ENCODE measurements at places on chromosomes 7 and 10.
A peak's percentile ranks its signal among the peaks of the same experiment; 100 is the strongest.

DNA sequence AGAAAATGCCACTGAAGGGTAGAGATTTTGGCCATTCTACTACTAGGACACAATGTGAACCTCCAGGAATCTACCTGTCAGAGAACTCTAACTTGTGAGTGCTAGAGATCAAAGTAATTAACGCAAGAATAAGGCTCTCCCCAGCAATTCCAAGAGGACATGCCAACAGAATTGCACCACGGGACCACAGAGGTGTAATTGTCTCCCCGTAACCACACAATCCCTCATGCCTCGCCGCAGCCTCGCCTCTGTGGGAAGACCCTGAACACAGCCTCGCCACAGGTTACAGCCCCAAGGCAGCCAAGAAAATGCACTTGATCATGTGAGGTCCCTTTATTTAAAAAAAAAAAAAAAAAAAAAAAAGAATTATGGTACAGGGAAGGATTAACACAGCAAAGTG lies 29.5 kb downstream of the CDCA7L start:
- DNase-seq: no peak

DNA sequence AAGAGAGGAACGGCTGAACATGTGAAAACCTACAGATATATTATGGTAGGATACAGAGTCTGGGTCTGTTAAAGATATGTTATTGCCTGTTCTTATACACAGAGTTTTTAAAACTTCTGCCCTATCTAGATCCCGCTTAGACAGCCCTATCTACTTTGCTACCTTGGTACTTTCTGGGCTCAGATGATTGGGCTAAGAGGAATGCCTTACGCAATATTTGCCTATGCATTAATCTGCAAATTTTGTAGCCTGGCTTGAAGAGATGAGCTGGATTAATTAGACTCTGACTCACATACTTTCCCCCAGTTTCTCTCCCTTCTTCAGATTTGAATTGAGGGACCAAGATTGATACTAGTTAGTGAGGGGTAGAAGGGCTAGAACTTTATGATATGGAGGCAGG lies 33.6 kb upstream of the A1CF start:
- DNase-seq: no peak

DNA sequence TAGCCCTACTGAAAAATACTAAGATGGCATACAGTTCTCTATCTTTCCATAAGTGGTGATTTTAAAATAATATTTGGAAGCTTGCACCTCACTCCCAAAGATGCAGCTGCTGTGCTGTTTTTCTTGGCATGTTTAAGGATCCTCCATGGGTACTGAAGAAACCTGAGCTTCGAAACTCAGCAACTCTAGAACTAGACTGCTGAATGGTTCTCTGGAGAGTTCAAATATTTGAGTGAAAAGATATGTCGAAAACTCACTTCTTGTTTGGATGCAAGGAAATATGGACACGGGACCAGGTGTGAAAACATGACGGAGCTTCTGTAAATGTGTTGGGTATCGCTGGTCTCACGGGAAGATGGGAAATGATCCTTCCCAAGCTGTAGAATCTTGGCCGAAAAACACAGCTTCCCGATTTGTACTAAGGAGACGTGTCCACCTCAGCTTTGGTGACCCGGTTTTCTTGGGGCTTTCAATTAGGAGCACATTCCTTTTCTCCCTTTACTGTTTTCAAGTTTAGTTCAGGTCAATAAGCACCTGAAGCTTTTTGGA lies 543.8 kb upstream of the NRP1 start:
- DNase-seq: no peak

GRCh38 chr10:79434223-79434687 lies 11.2 kb downstream of the ZCCHC24 start:
- DNase-seq: no peak

- DNase-seq: no peak
Observed at GRCh38 chr7:50857804-50858489, 75.3 kb upstream of the GRB10 start.

DNA sequence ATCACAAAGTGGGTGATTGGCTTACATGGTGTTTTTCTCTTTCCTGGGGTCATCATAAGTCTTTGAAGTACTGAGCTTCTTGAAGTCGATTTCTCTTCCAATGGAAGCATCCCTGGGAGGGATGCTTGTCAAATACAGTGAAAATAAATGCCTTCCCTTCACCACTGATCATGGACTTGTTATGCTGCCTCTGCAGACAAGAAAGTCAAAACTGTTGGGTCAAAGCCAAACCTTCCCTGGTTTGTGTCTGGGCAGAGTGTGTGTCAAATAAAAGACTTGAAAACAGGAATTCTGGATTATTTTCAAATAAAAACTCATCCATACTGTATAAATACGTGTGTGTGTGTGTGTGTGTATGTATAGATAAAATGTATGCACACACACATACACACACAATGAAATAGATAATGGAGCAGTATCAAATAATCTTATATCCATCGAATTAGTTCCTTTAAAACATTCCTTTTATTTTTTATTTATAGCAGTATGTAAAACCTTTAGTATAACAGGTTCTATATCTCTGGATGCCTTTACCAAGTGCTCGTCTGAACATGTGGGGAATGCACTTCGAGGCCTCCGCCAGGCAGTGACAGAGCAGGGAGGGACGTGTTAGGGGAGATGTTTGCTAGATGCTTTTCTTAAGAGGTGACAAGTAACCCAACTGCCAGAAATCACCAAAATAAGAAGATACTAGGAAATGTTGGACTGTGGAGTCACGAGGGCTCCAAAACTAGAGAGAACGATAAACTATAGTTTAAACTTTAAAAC lies 27.2 kb upstream of the WNT16 start:
- DNase-seq: no peak

- DNase-seq: no peak
Observed at GRCh38 chr7:101636822-101637623, 7.9 kb upstream of the MYL10 start.

DNA sequence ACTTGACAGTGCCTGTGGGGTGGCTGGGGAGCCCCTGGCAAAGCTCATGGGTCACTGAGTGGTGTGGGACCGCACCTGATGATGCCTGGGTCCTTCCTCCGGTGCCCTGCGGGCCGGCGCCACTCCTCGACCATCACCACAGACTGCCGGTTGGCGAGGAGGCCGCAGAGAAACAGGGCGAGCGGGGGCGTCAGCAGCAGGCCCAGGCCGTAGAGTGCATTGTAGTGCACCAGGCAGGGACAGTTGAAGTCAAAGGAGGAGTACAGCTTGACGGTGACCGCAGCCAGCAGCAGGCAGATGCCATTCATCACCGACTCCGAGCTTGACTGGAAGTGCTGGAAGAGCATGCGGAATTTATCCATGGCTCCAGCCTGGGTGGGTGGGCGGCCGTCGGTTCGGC lies 369 bp downstream of the CALHM3 start:
- no peak for DNase-seq

DNA sequence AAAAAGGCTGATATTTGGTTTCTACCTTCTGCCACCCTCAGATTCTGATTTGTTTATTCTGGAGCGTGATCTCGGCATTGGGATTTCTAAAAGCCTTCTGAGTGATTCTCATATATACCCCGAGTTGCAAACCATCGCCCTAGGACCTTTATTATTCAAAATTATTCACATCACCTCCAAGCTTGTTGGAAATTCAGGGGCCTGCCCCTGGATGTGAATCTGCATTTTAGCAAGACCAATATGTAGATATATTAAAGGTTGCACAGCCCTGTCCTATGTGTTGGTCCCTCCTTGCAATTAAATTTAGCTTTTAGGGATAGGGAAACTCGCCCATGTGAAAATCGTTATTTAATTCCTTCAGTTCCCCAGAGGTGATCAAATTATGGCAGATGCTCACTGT lies 9.0 kb upstream of the CHN2 start:
- DNase-seq: no peak

DNA sequence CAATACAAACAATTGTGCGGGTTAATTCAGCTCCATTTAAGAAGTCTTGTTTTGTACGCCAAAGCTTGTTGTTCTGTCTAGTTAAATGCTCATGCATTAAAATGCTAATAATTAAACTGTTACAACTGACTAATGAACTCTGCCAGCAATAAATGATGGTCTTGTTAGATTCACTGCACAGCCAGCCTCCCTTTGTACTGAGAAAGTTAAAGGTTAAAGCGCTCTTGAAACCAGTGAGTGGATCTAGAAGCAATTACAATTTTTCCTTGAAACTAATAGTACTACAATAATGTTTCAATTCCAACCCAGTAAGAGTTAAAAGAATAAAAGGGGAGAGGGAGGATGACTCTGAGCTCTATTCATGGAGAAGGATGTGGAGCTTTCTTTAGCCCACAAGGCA lies 233.0 kb downstream of the EMX2 start:
- no peak for DNase-seq

- no peak for DNase-seq
Observed at GRCh38 chr10:126101736-126102135, 205.4 kb downstream of the FANK1 start.

DNA sequence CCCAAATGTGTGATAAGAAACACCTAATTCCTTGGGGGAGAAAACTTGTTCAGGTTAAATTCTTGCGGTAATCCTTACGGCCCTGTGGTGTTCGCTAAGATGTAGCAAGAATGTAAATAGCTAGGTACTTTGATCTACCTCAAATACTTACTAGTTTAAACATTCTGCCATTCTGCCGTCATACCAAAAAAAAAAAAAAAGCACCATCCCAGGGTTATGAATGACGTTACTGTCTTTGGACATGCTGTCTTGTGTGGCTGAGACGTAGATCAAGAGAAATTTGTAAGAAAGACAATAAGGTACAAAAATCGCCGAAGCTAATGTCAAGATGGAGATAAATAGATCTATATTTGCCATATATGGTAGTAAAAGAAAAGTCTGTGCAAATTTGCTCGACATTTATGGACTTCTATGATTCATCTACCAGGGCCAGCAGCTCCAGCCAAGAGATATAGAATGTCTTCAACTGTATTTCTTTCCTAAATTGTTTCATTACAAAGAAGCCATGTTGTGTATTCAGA lies 195.6 kb downstream of the CUX1 start:
- DNase-seq: no peak

DNA sequence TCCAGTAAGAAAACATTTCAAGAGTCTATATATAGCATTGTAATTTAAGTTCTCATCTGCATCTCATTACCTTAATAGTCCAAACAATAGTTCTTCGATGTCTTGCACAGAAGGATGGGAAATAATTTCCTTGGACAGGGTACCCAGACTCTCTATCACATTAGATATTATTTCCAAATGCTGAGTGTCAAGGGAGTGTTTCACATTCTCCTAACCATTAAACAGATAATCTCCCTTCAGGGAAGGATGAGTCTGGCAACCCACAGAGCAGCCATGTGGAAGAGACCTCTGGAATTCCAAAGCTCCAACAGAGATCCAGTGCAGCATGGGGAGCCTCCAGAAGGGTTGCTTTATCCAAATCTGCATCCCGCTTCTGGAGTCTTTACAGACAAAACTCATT lies 89.6 kb downstream of the FZD1 start:
- no peak for DNase-seq

DNA sequence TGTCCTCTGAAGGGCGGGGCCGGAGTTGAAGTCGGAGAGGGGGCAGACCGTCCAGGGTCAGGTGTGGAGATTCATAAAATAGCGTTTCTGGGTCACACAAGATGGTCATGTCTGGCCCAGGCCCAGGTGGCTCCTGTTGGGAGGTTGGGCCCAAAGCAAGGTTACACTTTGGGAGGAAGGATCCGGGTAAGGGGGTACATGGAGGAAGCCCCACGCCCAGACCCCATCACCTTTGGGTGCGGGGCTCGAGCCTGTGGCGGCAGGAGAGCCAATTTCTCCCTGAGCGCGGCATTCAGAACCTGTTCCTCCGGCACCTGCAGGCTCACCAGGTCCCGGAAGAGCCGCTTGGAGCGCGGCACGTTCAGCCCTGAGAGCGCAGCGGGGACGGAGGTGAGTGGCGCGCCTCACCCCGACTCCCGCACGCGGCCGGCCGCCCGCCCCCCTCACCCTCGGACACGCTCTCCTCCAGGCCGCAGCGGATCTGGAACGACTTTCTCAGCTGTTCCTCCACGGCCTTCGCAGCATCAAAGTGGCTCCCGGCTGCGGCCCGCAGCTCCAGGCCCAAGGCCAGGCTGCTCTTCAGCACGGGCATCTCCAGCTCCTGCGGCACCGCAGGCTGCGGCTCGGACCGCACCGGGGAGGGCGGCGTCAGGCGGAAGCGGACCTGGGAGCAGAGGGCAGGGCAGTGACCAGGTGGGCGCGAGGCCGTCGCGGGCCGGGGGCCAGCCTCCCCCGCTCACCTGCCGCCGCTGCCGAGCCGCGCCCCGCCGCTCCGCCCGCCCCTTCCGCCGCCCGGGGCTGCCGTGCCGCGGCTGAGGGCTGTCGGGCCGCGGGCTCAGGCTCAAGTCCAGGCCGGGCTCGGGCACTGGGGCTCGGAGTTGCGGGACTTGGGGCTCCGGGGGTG lies 644 bp downstream of the PPP1R35 start:
- DNase-seq: peak; percentile 51

DNA sequence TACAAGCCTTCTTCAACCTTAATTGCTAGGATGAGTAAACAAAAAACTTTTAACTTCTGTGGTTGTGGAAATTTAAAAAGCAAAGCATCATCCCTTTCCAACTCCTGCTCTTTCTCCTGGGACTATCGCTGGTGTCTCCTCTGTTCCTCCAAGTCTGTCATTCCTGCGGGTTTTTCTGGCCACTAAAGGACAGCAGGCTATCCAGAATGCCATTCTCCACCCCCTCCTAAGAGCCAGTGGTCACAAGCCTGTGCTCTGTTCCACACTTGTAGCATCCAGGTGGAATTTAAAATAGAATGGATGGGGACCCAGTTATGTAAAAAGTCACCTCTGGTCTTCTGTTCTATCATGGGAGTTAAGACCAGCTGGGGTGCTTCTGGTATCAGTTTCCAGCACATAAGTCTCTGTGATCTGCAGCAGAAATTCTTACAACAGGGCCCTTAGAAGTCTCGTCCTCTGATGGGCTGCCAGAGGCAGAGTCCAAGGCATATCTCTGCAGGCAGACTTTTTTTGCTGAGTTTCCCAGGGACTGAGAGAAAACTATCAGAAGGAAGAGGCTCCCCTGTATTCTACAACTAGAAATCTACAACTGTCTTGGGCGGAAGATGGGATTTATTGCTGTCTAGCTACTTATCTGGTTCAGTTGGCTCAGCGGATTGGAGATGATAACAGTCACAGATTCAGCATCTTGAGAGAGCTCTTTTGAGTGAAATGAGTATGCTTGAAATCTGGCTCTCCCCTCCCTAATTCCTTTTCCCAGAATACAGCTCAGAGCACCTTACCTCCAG lies 5.1 kb upstream of the WNT16 start:
- DNase-seq: no peak

GRCh38 chr10:68121852-68122251 lies 12.6 kb downstream of the MYPN start:
- no peak for DNase-seq

GRCh38 chr7:100563809-100564400 lies 9.8 kb downstream of the SAP25 start:
- DNase-seq: peak; percentile 86

GRCh38 chr7:13731643-13732042 lies 257.8 kb downstream of the ETV1 start:
- no peak for DNase-seq

GRCh38 chr10:86942441-86943315 lies 14.7 kb downstream of the MMRN2 start:
- DNase-seq: no peak

- DNase-seq: no peak
Observed at GRCh38 chr10:86049442-86049841, 317.2 kb downstream of the GRID1 start.

GRCh38 chr7:73557397-73558257 lies at the start of gene BCL7B:
TSS of gene BCL7B (minus strand) at chr7:73557690. CDS start at chr7:73557578, 112 bp downstream.
- DNase-seq: peak; percentile 83
